ENCODE measurements at places on chromosomes 3 and 15.

DNA sequence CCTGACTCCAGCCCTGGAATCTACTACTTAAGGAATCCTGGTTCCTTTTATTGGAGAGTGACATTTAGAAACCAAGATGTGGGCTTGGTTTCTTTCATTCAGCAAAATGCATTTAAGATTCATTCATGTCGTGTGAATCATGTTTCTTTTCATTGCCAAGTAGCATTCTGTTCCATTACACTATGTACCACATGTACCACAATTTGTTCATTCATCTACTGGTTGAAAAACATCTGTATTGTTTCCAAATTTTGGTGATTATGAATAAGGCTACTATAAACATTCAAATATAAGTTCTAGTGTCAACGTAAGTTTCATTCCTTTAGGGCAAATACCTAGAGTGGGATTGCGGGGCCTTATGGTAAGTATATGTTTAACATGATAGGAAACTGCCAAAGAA lies 264.2 kb downstream of the VPS13C start:
- no peak for DNase-seq
- H3K4me1 ChIP-seq: no peaks in the 10 kb centered on the region
- peaks cover 4% of the 10 kb centered on the region for H3K27me3 ChIP-seq

DNA sequence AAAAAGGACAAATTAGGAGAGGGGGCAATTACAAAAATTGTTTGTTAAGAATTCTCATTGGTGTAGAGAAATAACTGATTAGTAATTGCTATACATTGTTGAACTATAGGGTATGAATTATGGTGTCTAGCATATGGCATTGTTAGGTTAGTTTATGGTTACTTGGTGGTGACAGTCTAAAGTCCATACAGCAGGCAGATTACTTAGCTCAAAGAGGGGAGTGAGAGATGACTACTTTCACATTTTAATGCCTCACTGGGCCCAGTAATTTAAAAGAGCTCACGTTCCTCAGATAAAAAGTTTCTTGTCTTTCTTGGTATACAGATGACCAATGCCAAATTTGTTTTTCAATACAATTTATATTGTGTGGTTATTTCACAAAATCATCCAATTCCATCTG lies 112.4 kb upstream of the NEDD4 start:
- peaks cover 6% of the 10 kb centered on the region for H3K4me1 ChIP-seq
- no peak for DNase-seq
- H3K4me3 ChIP-seq: no peak overlapping the region

DNA sequence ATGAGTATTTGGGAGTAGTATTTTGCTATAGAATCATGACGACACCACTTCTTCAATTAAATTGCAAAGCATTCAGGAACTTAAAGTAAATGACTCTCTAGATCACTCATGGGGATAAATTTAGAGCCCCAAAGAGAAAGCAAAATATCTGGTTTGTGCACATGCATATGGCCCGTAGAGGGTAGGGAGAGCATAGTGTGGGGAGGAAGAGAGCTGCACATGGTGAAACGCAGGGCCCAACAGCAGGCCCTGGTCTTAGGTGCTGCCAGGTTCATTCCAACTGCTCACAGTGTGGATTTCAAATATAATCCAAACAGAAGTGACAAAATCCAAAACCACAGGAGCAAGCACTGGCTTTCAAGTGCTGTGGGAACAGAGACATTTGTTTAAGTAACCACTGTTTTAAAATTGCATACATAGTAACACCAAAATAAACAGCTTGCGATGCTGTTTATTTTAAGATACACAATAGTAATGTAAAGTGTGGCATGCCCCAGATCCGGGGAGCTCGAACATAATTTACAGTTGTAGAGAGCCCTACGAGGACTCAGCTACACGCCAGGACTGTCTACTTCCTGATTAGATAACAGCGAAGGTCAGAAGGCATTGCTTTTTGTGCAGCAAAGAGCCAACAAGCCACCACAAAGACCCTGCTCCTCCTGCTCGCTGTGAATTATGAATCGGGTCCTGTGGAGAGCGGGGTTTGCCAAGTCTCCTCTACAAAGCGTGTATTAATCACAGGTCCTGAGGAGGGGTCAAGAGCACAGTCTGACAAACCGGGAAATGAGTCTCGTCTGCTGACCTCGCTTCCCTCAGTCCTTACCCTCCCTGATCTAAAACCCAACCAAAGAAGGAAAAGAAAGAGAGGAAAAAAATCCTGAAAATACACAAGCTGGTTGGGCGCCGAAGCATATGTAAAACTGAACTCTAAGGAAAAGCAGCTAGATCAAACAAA lies 80.6 kb downstream of the MEIS2 start:
- H3K27me3 ChIP-seq: no peaks in the 10 kb centered on the region
- H3K36me3 ChIP-seq: no peaks in the 10 kb centered on the region
- no peak for DNase-seq
- no peak overlapping the region for H3K4me3 ChIP-seq
- peaks cover 16% of the 10 kb centered on the region for H3K4me1 ChIP-seq

- H3K4me3 ChIP-seq: no peak overlapping the region
- no peak overlapping the region for H3K27ac ChIP-seq
- no peak for DNase-seq
- H3K36me3 ChIP-seq: no peaks in the 10 kb centered on the region
- H3K27me3 ChIP-seq: no peaks in the 10 kb centered on the region
- no peaks in the 10 kb centered on the region for H3K4me1 ChIP-seq
These were observed 52.6 kb downstream of the RFTN1 start for GRCh38 chr3:16460886-16461285.

- no peak overlapping the region for H3K27ac ChIP-seq
- no peaks in the 10 kb centered on the region for H3K4me1 ChIP-seq
- no peak for DNase-seq
- H3K27me3 ChIP-seq: no peaks in the 10 kb centered on the region
These were observed 164.6 kb downstream of the SUCLG2 start for GRCh38 chr3:67489816-67490215.

- no peak overlapping the region for H3K4me3 ChIP-seq
- no peak for DNase-seq
- H3K4me1 ChIP-seq: no peaks in the 10 kb centered on the region
- H3K27me3 ChIP-seq: no peaks in the 10 kb centered on the region
- H3K27ac ChIP-seq: no peak overlapping the region
These were observed 239.9 kb upstream of the NAALADL2 start for GRCh38 chr3:174619239-174619638.

- H3K36me3 ChIP-seq: no peaks in the 10 kb centered on the region
- no peak for DNase-seq
- H3K4me1 ChIP-seq: no peaks in the 10 kb centered on the region
These were observed 3.5 kb downstream of the KCNMB3 start for GRCh38 chr3:179247289-179248015.

DNA sequence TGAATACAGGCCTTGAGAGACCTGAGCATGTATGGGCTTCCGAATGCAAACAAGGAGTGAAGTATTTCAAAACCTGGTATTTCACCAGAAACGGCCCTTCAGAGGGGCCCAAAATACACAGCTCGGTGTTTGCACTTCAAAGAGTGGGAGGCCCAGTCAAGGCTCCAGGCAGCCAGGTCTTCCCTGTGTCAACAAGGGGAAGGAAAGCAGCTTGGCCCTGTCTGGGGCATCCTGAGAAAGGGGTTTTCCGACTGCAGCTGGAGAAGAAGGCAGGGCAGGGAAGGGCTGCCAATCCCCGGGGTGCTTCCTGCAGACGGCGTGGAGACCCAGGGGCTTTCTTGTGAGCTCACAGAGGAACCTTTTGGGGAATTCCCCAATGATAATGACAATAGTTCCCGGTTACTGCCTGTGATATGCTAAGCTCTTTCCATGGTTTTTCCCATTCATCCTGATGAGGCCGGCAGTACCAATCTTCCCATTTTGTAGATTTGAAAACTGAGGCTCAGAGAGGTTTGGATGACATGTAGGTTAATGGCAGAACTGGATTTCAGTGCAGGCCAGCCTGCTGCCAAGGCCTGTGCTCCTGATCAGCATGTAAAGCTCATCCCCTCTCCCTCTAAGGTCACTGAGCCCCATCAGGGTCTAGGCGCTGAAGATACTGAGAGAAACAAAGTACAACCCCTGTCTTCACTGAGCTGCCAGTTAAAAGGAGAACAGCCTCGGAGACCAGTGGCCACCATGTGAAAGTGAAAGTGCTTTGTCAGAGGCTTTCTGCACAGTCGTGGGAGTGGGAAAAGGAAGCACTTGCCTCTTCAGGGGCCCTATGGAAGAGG lies 43.0 kb upstream of the TLE3 start:
- H3K27me3 ChIP-seq: peaks cover 3% of the 10 kb centered on the region
- peak overlapping the region; percentile 19 for H3K4me3 ChIP-seq
- no peak overlapping the region for H3K27ac ChIP-seq
- peaks cover 14% of the 10 kb centered on the region for H3K4me1 ChIP-seq
- no peak for DNase-seq
- H3K36me3 ChIP-seq: no peaks in the 10 kb centered on the region

DNA sequence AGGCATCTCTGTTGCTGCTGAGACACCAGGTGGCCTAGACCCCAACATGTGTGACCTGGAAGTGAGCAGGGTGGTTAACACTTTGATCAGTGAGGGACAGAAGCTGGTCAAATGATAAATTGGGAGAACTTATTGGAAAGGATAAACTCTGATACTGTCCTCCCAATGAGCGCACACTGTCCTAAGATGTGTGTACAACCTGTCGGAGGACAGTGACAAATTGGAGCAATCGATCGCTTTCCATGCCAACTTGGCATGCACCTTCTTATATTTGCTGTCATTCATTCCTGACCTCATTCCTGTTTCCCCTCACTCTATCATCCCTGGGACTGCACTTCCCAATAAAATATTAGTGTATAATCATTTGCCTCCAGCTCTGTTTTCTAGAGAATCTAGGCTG lies 198.7 kb upstream of the PROK2 start:
- no peak for DNase-seq
- H3K27ac ChIP-seq: no peak overlapping the region
- H3K4me3 ChIP-seq: no peak overlapping the region
- no peaks in the 10 kb centered on the region for H3K36me3 ChIP-seq
- peaks cover 9% of the 10 kb centered on the region for H3K4me1 ChIP-seq

DNA sequence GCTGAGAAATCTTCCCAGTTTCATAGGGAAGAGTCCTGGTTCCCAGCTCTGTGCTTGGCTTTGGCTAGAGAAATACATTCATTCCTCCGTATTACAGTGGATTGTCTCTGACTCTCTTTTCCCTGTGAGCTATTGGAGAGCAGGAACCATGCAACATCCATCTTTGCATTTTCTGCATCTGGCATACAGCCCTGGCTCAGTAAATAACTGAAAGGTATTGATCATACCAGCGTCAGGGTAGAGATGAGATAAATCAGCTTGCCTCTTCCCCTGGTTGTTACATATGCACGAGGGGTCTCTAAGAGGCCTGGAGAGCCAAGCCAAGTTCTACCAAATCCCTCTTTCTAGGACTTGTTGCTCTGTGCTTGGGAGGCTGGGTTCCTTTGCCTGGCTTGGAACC lies 35.2 kb downstream of the FOXB1 start:
- no peak overlapping the region for H3K27ac ChIP-seq
- no peaks in the 10 kb centered on the region for H3K4me1 ChIP-seq

DNA sequence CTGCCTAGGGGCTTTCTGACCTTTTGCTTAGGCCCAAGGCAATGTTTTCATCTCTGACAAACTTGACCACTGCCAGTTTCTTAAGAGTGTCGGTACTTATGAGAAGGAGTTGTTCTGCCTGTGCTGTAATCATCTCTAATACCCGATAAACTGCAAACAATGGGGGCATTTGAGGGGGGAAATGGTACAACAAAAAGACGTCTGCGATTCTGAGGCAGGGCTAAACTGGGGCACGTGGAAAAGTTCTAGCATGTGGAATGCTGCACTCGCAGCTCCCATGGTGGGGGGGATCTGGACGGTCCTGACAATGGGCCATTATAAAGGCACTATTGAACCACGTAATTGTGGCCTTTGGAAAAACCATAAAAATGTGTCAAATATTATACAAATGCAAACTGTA lies 73.1 kb upstream of the SAMMSON start:
- no peaks in the 10 kb centered on the region for H3K27me3 ChIP-seq
- no peak for DNase-seq
- no peaks in the 10 kb centered on the region for H3K36me3 ChIP-seq
- H3K27ac ChIP-seq: no peak overlapping the region
- peaks cover 8% of the 10 kb centered on the region for H3K4me1 ChIP-seq

- DNase-seq: no peak
- H3K36me3 ChIP-seq: no peaks in the 10 kb centered on the region
- H3K27me3 ChIP-seq: no peaks in the 10 kb centered on the region
- no peaks in the 10 kb centered on the region for H3K4me1 ChIP-seq
These were observed 257.9 kb downstream of the CTNNB1 start for GRCh38 chr3:41457176-41457575.

DNA sequence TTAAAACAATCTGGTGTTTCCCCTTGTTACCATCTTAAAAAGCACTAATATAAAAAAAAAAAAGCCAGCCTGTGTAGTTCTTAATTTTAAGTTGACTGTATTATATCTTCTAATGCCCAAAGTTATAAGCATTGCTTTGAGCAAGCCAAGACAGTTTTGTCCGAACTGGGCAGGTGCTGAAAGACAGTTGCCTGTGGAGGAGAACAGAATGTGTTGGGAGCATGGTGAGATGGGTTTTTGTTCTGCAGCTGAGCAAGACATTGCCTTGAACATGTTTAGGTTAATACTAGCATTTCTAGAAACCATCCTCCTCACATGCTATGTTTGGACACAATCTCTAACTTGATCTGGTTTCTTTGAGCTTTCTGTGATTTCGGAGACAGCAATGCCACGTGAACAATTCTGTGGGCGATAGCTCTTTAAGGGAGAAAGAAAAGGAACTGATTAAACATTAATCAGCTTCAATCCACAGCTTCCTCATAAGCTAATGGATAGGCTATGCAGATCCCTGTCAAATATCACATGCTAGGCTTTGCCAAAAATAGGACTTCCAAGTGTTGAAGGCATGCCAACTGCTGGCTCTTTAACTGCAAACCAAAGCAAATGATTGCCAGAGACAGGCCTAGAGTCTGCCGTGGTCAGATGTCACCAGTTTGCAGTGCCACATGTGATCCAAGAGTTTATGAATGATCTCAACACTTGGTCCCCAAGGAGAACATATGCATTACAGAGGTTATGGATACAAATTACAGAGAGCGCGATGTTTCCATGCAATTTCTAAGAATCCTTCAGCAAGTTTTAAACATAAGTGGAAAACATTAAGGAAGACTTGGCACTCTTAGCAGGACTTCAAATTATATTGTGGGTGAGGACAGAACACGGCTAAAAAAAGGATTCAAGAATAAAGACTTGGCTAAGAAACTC lies 428.1 kb downstream of the ROBO2 start:
- no peak overlapping the region for H3K27ac ChIP-seq
- peaks cover 6% of the 10 kb centered on the region for H3K4me1 ChIP-seq
- H3K27me3 ChIP-seq: no peaks in the 10 kb centered on the region
- H3K4me3 ChIP-seq: no peak overlapping the region

- H3K4me3 ChIP-seq: no peak overlapping the region
- H3K27me3 ChIP-seq: no peaks in the 10 kb centered on the region
- no peak for DNase-seq
- no peak overlapping the region for H3K27ac ChIP-seq
- peaks cover 4% of the 10 kb centered on the region for H3K4me1 ChIP-seq
These were observed 54.6 kb downstream of the SPRED1 start for GRCh38 chr15:38307251-38307650.

- no peaks in the 10 kb centered on the region for H3K36me3 ChIP-seq
- H3K27ac ChIP-seq: no peak overlapping the region
- peaks cover 10% of the 10 kb centered on the region for H3K4me1 ChIP-seq
- DNase-seq: no peak
- no peak overlapping the region for H3K4me3 ChIP-seq
These were observed 194.9 kb downstream of the CHST2 start for GRCh38 chr3:143314251-143315093.

- H3K4me3 ChIP-seq: no peak overlapping the region
- DNase-seq: no peak
- H3K27ac ChIP-seq: no peak overlapping the region
- no peaks in the 10 kb centered on the region for H3K36me3 ChIP-seq
- H3K4me1 ChIP-seq: no peaks in the 10 kb centered on the region
These were observed 56.6 kb downstream of the RFTN1 start for GRCh38 chr3:16456784-16457415.
